ENCODE measurements at places on chromosomes 12 and 14. TPM values are rescaled to one million over a fixed set of nuclear protein-coding genes. Genes with fewer than 3 reads are reported as not detected.
A peak's percentile ranks its signal among the peaks of the same experiment; 100 is the strongest.

GRCh38 chr12:49903351-49903699, 375 bp downstream of the FAIM2 start:
- no peak for DNase-seq

- DNase-seq, result no peak
These were observed 6.4 kb upstream of the GPR68 start for GRCh38 chr14:91250912-91251311.

GRCh38 chr12:40915172-40915571, 222.9 kb downstream of the CNTN1 start:
- DNase-seq, result no peak

DNA sequence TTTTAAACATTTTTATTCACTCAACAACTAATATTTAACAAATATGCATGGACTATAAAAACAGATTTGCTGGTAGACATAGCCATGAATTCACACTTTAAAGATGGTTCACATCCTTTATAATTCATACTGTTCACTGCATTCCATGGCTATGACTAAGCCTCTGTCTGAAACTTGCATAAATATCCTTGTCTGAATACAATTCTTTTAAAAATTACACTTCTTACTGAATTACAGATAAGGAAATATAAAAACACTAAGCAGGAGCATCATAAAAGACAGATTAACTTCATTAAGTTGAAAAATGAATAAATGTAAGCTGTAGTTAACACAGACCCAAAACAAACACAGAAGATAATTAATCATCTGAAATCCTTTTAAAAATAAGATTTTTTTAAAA, 53.8 kb downstream of the GXYLT1 start:
- DNase-seq, result peak; percentile 69

- DNase-seq, result no peak
These were observed 86.3 kb upstream of the TBX3 start for GRCh38 chr12:114770323-114770722.

DNA sequence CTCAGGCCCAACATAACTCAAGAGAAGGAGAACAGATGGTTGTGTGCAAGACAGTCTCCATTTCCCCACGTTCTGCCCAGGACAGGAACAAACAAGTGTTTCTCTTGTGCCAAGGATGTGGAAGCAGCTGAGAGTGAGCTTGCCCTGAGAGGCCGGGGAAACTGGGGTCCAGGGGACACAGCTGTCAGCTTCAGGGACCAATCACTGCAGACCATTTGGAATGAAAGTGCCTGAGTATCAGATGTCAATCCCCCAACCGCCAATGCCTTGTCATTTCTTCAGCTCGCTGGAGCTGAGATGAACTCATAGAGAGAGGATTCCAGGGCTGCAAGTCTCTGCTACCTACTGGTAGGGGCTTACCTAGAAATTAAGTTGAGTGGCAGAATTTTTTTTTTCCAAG, 71.9 kb upstream of the METAP2 start:
- DNase-seq, result no peak

The ENDOU gene
- not detected for total RNA-seq

The RGS6 gene
- not detected for total RNA-seq

The AMN gene
- 4.2 TPM for total RNA-seq

Measured in bronchial epithelial cell (primary cell).